Pancreas (tissue), 10 donors: ENCODE measurements at places on chromosomes 11 and 22.

DNA sequence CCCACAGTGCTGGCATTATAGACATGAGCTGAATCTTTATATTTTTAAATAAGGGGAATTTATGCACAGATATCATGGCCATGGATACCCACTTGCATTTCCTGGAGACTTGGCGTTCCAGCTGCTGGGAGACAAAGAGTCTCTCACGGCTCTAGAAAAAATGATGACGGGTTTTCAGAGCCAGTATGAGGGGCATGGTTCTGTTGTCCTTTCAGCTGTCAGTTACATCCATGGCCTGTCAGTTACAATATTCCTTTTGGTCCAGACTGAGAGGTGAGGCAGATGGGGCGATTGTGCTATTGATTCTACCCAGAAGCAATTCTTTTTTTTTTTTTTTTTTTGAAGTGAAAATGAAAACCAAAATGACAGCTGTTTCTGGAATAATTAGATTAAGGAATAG is 29.7 kb downstream of the USH1C start:
- DNase-seq: no peak

DNA sequence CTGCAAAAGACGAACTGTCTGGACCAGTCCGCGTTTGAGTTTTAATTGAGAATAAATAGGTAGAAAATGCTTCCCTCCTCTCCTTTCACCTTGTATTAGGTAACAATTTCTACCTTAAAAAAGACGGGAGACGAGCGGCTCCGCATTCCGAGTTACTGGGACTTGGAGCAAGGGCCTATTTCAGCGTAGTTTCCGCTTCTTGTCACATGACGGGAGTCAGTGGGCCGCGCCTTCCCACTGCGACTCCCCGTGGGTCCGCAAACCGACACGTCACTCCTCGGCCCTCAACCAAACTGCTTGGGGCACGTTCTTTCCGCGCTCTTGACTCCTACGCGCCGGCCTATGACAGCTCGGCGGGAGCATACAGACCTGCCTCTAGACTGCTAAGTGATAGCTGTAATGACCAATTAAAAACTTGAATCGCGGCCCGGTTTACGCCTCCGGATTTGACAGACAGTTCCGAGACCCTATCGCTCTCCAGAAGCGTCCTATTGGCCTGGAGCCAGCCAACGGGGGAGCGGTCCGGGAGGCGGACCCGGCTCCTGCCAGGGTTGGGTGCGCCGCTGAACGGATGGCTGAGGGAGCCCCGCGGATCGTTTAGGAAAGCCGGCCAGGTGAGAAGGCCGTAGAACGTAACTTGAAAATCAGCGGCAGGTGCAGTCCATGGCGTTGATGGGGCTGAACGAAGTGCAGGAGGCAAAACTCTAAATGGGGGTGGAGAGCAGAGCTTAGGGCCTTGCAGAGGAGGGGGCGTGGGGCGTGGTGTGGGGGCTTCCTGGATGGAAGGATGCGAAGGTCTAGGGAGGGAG is at the start of gene STT3A:
STT3A (plus strand) TSS at position 548 of the 809 bp plus-strand sequence. CDS start 3,064 bp downstream, outside the sequence.
- peak; percentile 99 for DNase-seq

- no peak for DNase-seq
Observed at GRCh38 chr11:95586155-95586554, 203.4 kb downstream of the FAM76B start.

DNA sequence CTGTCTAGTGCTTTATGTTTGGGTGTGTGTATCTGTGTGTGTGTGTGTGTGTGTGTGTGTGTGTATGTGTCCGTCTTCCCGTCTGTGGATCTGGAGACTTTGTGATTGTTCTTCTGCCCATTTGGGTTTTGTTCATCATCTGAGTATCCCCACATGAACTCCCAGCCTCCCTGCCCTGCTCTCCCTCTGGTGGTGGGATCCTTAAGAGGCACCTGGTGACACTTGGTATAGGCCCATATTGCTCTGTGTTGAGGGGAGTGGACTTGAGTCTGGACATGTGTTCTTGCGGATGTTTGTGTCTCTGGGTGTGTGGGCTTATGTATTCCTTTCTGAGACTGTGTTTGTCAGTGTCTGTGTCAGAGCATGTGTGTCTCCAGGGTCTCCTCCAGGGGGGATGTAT is 15.3 kb downstream of the RCOR2 start:
- DNase-seq: no peak

- DNase-seq: no peak
Observed at GRCh38 chr11:8250434-8250833, 13.2 kb downstream of the LMO1 start.
